ENCODE measurements at places on chromosomes 2 and 18. TPM values are rescaled to one million over a fixed set of nuclear protein-coding genes. Genes with fewer than 3 reads are reported as not detected.
A peak's percentile ranks its signal among the peaks of the same experiment; 100 is the strongest.

The CFAP65 gene
- polyA plus RNA-seq: not detected

The FEV gene
- not detected for polyA plus RNA-seq

The HK2 gene
- 25.3 TPM for polyA plus RNA-seq

The CDK15 gene
- 1.7 TPM for polyA plus RNA-seq

The DYNAP gene
- polyA plus RNA-seq: not detected

The MYL1 gene
- polyA plus RNA-seq: not detected

The SPDYA gene
- 1.2 TPM for polyA plus RNA-seq

The VWC2L gene
- polyA plus RNA-seq: not detected

The DLX2 gene
- polyA plus RNA-seq: 6.0 TPM

- peaks cover 16% of the 10 kb centered on the region for H3K4me1 ChIP-seq
- H3K36me3 ChIP-seq: no peaks in the 10 kb centered on the region
- DNase-seq: peak; percentile 34
Observed at GRCh38 chr2:195666113-195666712, 9.2 kb downstream of the SLC39A10 start.

GRCh38 chr2:171432206-171432968 is 1.4 kb downstream of the METTL8 start:
- H3K4me3 ChIP-seq: peak overlapping the region; percentile 94
- no peaks in the 10 kb centered on the region for H3K27me3 ChIP-seq
- H3K27ac ChIP-seq: peak overlapping the region; percentile 82

- H3K27ac ChIP-seq: no peak overlapping the region
- H3K27me3 ChIP-seq: 0 out of 2 replicates have a peak, but pooled peaks cover 10% of the 10 kb centered on the region
- no peaks in the 10 kb centered on the region for H3K4me1 ChIP-seq
- H3K36me3 ChIP-seq: no peaks in the 10 kb centered on the region
Observed at GRCh38 chr2:239789711-239790110, 235.4 kb downstream of the NDUFA10 start.

DNA sequence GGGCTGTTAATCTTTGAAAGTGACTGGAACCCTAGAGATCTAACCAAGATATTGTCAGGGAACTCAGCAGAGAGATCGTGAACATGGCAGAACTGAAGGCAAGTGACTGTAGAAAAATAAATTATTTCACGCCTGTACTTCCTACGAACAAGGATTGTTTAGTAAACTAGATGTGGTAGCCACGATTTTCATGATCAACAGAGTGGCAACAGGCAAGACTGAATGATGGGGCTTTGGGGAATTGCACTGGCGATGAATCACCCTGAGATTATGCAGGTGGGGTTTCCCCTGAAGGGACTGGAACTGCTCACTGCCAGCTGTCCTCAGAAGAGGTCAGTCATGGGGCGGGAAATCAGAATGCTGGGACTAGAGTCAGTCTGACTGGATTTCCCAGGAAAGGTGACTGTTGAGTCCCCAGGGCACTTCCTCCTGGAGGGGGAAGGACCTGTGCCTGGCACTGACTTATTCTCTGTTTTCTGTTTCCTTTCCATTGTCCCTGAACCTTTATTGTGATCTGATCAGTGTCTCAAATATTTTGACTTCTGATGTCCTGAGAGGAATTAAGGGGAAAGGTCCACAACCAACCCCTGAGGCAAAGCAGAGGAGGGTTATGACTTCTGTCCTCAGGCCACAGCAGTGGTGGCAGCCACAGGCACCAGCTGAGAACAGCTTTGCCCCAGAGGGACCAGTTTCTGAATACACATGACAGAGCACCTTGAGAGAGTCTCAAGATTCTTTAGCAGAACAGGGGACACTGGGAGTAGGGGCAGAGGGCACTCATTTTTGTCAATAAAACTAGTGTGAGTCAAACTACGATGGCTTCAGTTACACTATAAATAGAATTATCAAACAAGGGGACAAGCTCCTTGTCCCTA is 70.0 kb downstream of the NAB1 start:
- H3K36me3 ChIP-seq: no peaks in the 10 kb centered on the region
- peaks cover 11% of the 10 kb centered on the region for H3K4me1 ChIP-seq
- H3K4me3 ChIP-seq: no peak overlapping the region
- peak; percentile 75 for DNase-seq
- H3K27me3 ChIP-seq: no peaks in the 10 kb centered on the region
- H3K27ac ChIP-seq: no peak overlapping the region

- H3K27me3 ChIP-seq: no peaks in the 10 kb centered on the region
- H3K27ac ChIP-seq: no peak overlapping the region
- H3K4me1 ChIP-seq: no peaks in the 10 kb centered on the region
- no peak for DNase-seq
- H3K36me3 ChIP-seq: no peaks in the 10 kb centered on the region
- H3K4me3 ChIP-seq: no peak overlapping the region
Observed at GRCh38 chr2:229622495-229623355, 91.6 kb downstream of the DNER start.

DNA sequence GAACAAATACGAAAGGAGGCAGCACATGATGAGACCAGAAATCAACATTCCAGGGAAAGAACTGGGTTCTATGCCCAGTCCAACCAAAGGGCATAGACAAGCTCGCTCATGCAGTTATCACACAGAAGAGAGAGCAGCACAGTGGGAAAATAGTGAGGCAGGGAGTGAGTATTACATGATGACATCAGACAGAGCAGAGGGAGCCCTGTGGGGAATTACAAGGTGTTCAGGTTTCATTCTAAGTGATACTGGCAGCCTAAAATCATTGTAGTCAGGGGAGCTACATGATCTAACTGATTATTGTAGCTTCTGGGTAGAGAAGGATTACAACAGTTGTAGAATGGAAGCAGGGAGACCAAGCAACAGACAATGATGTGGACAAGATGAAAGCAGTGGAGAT is 658.5 kb downstream of the ARHGAP15 start:
- no peaks in the 10 kb centered on the region for H3K4me1 ChIP-seq
- H3K27me3 ChIP-seq: no peaks in the 10 kb centered on the region
- DNase-seq: no peak
- no peaks in the 10 kb centered on the region for H3K36me3 ChIP-seq

- no peak overlapping the region for H3K27ac ChIP-seq
- no peaks in the 10 kb centered on the region for H3K36me3 ChIP-seq
- no peak for DNase-seq
Observed at GRCh38 chr18:64149916-64150438, 1.1 kb upstream of the LINC00305 start.

GRCh38 chr18:73777356-73778031 is 370.1 kb downstream of the FBXO15 start:
- DNase-seq: no peak
- H3K4me1 ChIP-seq: no peaks in the 10 kb centered on the region
- H3K27me3 ChIP-seq: no peaks in the 10 kb centered on the region
- H3K27ac ChIP-seq: no peak overlapping the region

GRCh38 chr18:8705238-8705960 is at the start of gene MTCL1:
TSS of gene MTCL1 (plus strand) at chr18:8705556. CDS start at chr18:8705661, 105 bp downstream.
- DNase-seq: peak; percentile 85
- H3K4me1 ChIP-seq: peaks cover 26% of the 10 kb centered on the region
- H3K27me3 ChIP-seq: no peaks in the 10 kb centered on the region
- H3K36me3 ChIP-seq: no peaks in the 10 kb centered on the region
- H3K27ac ChIP-seq: peak within 1 kb of the TSS; percentile 78

DNA sequence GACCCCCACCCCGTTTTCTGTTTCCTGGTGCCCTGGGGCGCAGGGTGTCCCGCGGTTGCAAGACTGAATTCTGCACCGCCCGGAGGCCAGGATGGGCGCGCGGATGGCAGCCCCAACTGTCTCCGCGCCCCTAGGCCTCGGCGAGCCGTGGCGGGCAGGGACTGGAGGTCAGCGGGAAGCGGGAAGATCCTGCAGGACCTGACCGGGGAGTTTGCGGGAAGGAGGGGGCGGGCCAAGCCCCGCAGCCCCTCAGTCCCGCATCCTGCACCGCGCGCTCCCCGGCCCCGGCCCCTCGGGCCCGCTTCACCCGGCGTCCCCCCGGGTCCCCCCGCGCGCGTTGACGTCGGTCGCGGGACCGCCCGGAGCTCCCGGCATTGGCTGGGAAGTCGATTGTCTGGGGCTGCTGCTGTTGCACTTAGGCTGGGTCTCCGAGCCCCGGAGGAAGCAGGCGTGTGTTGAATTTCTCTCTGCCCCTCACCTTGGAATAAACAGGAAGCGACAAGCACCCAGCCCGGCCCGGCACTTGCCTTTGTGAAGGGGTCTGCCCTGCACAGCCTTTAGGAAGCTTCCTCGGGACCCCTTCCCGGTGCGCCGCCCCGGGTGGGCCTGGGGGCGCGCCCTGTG is at the start of gene LDLRAD4:
Gene LDLRAD4, plus strand, starts transcription at position 393 of the 624 bp plus-strand sequence.
- H3K4me1 ChIP-seq: no peaks in the 10 kb centered on the region
- no peaks in the 10 kb centered on the region for H3K36me3 ChIP-seq
- H3K4me3 ChIP-seq: peak within 1 kb of the TSS; percentile 51
- no peak within 1 kb of the TSS for H3K27ac ChIP-seq
- peak; percentile 27 for DNase-seq

DNA sequence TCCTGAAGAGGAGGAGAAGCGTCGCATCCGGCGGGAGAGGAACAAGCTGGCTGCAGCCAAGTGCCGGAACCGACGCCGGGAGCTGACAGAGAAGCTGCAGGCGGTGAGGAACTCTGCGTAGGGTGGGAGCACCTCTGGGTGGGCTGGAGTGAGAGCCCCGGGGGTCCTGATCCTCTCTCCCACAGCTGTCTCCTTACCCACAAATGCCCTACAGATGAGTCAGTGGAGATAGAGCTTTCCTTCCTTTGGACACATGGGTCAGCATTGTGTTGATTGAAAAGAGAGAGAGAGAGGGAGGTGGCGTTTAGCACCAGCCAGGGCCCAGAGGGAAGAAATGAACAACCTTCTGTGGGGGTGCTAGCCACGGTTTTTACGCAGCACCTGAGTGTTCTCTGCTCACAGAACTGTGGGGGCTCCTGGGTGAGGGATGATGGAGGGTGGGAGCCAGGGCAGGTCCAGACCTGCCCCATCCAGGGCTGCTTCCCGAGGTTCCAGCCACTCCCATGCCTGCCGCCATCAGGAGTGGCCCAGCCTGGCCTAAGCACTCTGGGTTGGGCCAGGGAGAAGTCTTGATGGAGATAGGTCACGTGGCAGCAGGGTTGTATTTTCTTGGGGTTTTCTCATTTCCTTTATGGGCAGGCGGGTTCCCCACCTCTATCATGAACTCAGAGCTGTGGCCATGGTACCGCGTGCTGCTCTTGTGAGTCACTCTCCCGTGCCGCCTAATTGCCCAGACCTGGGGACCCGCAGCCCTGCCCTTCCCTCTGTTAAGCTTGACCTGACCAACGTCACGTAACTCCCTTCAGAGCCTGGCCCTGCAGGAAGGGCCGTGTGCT is 16.3 kb downstream of the FOSL2 start:
- H3K36me3 ChIP-seq: peaks cover 82% of the 10 kb centered on the region
- no peaks in the 10 kb centered on the region for H3K27me3 ChIP-seq
- H3K4me1 ChIP-seq: peaks cover 14% of the 10 kb centered on the region
- H3K4me3 ChIP-seq: no peak overlapping the region
- peak; percentile 47 for DNase-seq
- H3K27ac ChIP-seq: peak overlapping the region; percentile 48

DNA sequence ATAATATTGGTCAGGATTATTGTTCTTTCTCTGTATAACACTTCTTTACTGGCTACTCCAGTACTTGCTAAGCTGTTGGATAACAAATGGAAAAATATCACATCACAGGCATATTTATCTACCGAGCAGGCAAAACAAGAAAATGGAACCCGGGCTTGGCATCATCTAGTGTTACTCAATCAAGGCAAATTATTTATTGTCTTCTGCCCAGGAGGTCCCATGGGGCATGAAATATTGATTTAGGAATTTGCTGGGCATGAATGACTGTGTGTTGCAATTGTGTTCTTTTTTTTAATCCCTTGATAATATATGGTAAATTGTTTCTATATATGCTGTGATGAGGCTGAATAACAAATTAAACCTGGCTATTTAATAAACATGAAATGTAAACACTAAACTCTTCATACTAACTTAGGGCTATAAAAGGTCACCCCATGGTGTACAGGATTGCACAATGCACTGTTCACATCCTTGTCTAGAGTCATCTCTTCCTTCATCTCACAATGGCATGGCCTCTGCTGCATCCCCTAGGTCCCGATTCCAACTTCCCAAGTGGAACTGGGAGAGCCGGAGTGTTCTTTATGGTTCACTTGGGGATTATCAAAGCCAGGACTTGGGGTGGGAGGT is 2.2 kb upstream of the PARD3B start:
- no peak overlapping the region for H3K4me3 ChIP-seq
- H3K27ac ChIP-seq: no peak overlapping the region
- H3K36me3 ChIP-seq: no peaks in the 10 kb centered on the region
- peak; percentile 26 for DNase-seq
- H3K4me1 ChIP-seq: peaks cover 21% of the 10 kb centered on the region
- no peaks in the 10 kb centered on the region for H3K27me3 ChIP-seq

GRCh38 chr2:9753276-9753600 is 90.0 kb upstream of the TAF1B start:
- no peaks in the 10 kb centered on the region for H3K36me3 ChIP-seq
- peaks cover 32% of the 10 kb centered on the region for H3K4me1 ChIP-seq
- no peaks in the 10 kb centered on the region for H3K27me3 ChIP-seq
- peak overlapping the region; percentile 98 for H3K27ac ChIP-seq
- DNase-seq: peak; percentile 98
- H3K4me3 ChIP-seq: peak overlapping the region; percentile 67

DNA sequence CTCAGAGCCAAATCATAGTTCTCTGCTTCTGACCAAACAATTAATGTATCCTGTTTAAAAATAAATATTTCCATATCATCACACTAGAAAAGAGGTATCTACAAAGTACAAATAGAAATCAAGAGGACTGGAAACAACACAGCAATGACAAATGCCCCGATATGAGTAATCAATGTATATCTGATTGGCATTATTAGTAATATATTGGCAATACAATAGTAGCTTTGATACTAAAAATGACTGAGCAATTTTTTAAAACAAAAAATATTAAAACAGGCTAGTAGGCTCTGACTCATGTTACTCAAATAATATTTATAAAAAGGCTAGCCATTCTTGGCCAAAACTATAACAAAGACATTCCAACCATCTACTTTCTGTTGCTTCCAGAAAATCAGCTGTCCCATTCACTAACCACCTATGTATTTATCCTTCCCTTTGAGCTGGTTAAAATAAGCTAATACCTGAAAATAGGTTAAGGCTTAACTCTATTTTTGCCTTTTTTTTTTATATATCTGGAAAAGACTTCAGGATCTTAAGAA is 13.3 kb downstream of the PPP4R3B start:
- H3K4me1 ChIP-seq: peaks cover 8% of the 10 kb centered on the region
- H3K4me3 ChIP-seq: no peak overlapping the region
- peak overlapping the region; percentile 50 for H3K27ac ChIP-seq
- DNase-seq: peak; percentile 42
- no peaks in the 10 kb centered on the region for H3K27me3 ChIP-seq

GRCh38 chr2:204279819-204280218 is 265.5 kb upstream of the PARD3B start:
- no peak for DNase-seq
- no peak overlapping the region for H3K4me3 ChIP-seq
- H3K36me3 ChIP-seq: no peaks in the 10 kb centered on the region
- H3K27me3 ChIP-seq: peaks cover 3% of the 10 kb centered on the region

GRCh38 chr2:30305235-30305634 is 73.9 kb downstream of the LBH start:
- peak overlapping the region; percentile 51 for H3K27ac ChIP-seq
- H3K4me3 ChIP-seq: no peak overlapping the region
- H3K4me1 ChIP-seq: peaks cover 35% of the 10 kb centered on the region
- H3K36me3 ChIP-seq: no peaks in the 10 kb centered on the region
- DNase-seq: peak; percentile 81

- no peak overlapping the region for H3K4me3 ChIP-seq
- no peaks in the 10 kb centered on the region for H3K4me1 ChIP-seq
- DNase-seq: no peak
- no peaks in the 10 kb centered on the region for H3K27me3 ChIP-seq
- no peak overlapping the region for H3K27ac ChIP-seq
Observed at GRCh38 chr18:41982942-41983660, 28.1 kb downstream of the PIK3C3 start.

- no peaks in the 10 kb centered on the region for H3K36me3 ChIP-seq
- 0 out of 2 replicates have a peak overlapping the region, but pooled peaks have one; percentile 18 for H3K4me3 ChIP-seq
- H3K4me1 ChIP-seq: peaks cover 22% of the 10 kb centered on the region
- peak overlapping the region; percentile 71 for H3K27ac ChIP-seq
- H3K27me3 ChIP-seq: no peaks in the 10 kb centered on the region
- DNase-seq: peak; percentile 82
Observed at GRCh38 chr18:21826196-21826595, 85.6 kb downstream of the MIB1 start.

Data from GM23248 (cell line).